ENCODE measurements at places on chromosomes 4 and X.
A peak's percentile ranks its signal among the peaks of the same experiment; 100 is the strongest.

- no peak for DNase-seq
Measured at GRCh38 chr4:112563431-112564200, 47.6 kb upstream of the NEUROG2 start.

DNA sequence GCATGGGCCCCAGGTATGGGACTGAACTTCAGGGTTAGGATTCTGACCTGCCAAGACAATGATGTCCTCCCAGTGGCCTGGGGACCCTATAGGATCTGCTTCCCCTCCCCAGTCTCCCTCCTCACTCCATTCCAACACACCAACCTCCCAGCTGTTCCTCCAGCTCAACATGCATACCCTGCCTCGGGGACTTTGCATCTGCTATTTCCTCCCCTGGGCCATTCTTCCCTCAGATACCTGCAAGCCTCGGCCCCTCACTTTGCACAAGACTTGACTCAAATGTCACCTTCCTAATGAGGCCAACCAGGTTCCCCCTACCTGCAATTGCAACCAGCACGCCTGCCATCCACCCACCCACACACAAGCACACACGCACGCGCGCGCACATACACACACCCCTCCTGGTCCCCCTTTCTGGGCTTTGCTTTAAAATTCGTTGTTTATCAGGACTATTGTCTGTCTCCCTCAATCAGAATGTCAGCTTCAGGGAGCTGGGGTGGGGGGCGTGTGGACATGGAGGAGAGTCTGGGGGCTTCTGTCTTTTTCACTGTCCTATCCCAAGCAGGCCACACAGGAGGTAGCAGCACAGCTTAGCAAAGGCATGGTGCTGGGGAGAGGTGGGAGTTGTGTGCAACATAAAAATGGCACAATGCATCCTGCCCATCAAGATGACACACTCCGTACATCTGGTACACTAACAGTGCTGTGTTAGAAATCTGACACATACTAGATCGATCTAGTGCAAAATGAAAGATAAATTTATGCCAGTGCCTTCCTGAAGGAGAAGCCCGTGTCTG is 20.6 kb upstream of the PPP2R2C start:
- no peak for DNase-seq

- DNase-seq: no peak
Measured at GRCh38 chr4:73459048-73459421, 22.5 kb upstream of the AFM start.

DNA sequence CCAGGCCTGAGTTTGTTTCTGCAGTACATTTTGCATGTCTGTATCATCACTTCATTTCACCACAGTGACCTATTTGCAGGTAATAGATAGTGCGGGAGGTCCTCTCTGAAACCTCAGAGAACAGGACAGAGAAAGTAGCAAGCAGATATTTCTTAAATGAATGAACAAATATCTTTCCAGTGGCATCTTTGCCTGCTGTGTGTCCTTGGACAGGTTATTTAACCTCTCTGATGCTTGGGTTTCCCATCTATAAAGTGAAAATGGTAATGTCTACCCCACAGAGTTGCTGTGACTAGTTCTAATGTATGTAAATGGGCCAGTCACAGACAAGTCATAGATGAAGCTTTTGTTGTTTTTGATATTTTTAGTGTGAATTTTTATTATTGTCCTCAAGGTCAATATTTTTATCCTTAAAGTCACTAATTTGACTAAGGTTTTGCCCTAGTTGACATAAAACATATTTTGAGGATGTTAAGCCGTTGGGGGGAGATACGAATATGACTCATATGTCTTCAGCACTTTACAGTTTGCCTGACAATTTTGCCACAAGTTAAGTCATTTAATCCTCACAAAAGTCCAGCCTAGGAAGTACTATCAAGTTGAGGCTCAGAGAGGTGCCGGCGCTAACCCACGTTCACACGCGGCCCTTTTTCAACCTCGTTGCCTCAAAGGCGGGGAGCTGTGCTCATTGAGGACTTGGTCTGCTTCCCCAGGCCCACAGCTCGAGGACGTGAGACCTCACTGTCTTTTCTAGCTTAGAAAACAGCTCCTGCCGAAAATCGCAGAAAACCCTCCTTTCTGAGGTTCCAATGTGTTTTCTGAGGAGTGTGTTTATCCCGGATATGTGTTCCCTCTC is 126.7 kb upstream of the STX18 start:
- no peak for DNase-seq

DNA sequence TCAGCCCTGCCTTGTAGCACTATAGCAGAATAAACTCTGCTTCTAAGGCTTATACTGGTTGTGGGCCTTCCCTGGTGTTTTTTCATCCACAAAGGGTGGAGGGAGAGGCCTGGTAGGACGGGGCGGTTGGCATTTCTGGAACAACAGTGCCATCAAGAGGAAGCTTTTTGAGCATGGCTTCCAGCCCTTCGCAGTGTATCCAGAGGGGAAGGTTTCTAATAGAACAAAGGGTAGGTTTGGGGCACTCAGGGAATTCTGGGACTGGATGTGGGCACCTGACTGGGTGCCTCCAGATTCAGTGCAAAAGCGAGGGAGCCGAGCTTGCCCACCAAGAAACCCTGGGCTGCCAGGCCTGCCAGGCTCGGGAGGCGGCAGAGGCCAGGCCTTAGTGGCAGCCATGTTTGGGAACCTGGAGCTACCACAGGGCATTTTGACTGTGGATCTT is 229.6 kb upstream of the AGTR2 start:
- DNase-seq: peak; percentile 17

- no peak for DNase-seq
Measured at GRCh38 chr4:81746071-81746470, 274.4 kb upstream of the RASGEF1B start.

DNA sequence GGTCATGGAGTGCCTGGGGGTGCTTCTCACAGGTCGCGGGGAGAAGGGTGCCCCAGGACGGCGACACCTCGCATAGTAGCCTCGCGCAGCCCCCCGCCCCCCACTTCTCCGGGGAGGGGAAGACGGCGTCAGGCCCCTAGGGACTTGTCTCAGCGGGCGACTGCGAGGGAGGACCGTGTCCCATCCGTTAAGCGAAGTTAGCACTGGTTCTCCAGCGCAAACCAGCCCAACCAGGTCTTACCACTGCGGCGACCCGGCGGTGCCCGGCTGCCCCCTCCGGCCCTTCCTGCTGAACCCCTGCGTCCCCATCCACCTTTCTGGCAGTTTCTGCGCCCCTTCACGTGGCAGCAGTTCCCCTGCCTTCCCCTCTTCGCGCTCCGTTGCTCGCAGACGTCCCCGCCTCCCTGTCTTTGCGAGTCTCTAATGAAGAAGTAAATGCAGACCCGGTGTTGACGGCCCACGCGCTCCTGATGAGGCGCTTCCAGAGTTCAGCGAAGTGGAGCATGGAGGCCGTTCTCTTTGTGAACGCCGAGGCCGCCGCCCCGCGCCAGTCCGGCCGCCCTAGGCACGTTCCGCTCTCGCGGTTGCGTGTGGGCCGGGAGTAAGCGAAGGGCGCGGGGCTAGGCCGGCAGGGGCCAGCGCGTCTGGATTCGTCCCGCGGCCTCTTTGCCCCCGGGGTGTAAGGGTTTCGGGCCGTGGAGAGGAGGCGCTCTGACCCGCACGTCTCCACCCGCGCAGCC is 3.0 kb downstream of the SLIT2 start:
- DNase-seq: no peak

GRCh38 chr4:10773010-10773409 is 88.4 kb upstream of the CLNK start:
- no peak for DNase-seq

DNA sequence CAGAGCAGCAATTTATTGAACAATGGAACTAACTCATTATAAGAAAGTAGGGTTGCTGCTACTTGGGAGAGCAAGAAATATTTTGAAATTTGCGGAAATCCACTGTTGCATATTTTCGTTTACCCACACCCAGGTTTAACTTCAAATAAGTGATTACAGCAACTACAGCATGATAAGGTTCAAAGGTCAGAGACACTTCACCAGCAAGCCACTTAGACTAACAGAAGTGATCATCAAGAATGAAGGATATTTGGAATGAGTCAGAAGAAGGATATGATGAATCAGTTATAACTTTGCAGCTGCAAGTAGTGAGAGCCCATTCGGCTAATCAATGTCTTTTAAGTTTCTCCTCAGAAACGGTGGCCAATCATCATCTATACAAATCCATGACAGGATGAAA is 199.3 kb downstream of the TMA16 start:
- no peak for DNase-seq

Data from T-helper 22 cell (primary cell).